CD4-positive, alpha-beta T cell treated with Interleukin-6 at 100 ng/mL for 8 hours (primary cell): ENCODE measurements at places on chromosomes 12 and 14.
A peak's percentile ranks its signal among the peaks of the same experiment; 100 is the strongest.

DNA sequence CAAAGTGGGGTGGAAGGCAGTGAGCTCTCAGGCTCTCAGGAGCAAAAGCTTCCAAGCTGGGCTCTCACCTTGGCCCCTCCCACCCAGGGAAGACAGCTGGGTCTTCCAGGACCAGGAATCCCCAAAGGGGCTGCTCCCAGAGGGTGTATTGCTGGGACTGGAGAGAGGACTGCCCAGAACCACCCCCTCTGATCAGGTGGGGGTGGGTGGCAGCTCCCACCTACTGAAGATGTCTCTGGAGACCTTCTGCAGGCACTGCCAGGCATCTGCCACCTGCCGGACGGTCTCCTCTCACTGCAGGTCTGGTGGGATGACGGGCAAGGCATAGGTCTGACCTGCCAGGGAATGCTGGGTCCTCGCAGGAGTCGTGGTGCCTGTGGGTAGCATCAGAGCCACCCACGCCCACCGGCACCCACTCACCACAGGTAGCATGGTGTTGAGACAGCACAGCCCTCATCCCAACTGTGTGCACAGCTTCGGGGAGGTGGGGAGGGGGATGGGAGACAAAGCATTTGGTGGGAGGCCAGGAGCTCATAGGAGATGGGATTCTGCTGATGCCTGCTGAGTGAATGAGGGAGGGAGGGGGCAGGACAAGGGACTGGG lies 103.2 kb downstream of the SINHCAF start:
- DNase-seq, result no peak

DNA sequence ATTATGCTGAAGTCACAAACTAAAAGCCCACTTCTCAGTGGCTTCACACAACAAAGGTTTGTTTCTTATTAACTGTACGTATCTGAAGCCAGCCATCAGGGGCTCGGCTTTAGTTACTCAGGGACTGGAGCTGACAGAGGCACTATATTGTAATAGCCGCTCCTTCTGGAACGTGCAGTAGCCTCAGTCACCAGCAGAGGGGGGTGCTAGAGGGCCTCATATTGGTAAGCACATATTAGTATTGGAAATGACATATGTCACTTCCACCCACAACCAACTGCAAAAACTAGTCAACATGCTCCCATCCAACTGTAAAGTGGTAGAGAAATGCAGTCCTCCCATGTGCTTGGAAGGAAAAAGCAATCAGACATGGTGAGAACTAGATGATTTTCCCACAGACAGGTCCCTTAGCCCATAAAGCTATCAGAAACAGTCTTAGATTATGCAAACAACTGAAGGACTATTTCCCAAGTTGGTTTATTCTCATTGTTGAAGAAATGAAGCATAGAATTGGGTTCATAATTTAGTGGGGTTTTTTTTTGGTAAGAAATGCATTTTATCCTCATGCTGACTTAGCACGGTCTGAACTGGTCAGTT lies 183.6 kb upstream of the G2E3 start:
- DNase-seq, result peak; percentile 32

DNA sequence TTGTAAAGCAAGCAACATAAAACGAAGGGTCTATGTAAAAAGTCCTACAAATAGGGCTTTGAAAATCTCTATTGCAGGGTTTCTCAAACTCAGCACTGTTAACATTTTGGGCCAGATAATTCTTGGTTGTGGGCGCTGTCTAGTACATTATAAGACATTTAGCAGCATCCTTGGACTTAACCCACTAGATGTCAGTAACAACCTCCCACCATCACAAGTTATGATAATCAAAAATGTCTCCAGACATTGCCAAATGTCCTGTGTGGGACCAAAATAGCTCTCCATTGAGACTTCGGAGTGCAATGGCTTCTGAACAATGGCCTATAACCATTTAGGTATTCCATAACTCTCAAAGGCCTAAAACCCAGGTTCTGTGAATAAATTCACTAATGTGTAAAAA lies 22.9 kb upstream of the DHRS7 start:
- no peak for DNase-seq

DNA sequence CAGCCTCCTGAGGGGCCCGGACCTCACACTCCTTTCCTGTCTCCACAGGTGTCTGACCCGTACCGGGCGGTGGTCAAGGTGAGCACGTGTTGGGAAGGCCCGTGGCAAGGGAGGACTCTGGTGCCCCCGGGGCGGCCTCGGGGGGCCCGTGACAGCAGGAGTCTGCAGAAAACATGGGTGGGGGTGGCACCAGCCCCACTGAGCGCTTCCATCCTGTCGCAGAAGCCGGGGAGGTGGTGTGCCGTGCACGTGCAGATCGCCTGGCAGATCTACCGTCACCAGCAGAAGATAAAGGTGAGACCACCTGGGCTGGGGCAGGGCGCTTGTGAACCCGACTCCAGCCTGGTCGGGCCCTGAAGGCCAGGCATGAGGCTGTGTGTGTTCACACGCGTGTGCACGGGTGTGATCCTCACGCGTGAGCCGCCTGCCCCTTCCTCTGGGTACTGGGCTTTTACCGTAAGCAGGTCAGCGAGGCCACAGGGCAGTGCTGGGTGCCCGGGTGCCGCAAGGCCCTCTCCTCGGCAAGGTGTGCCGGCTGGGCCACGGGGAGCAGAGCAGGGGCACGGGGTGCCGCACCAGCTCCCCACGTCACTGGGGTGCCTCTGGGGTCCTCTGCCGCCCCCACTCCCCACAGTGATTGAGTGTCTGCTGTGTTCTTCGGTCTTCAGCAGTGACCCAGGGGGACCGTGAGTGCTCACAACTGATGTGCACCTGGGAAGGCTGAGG lies 35.9 kb downstream of the LRCOL1 start:
- no peak for DNase-seq

- no peak for DNase-seq
These were observed 13.6 kb downstream of the LRRK2 start for GRCh38 chr12:40238266-40238902.

DNA sequence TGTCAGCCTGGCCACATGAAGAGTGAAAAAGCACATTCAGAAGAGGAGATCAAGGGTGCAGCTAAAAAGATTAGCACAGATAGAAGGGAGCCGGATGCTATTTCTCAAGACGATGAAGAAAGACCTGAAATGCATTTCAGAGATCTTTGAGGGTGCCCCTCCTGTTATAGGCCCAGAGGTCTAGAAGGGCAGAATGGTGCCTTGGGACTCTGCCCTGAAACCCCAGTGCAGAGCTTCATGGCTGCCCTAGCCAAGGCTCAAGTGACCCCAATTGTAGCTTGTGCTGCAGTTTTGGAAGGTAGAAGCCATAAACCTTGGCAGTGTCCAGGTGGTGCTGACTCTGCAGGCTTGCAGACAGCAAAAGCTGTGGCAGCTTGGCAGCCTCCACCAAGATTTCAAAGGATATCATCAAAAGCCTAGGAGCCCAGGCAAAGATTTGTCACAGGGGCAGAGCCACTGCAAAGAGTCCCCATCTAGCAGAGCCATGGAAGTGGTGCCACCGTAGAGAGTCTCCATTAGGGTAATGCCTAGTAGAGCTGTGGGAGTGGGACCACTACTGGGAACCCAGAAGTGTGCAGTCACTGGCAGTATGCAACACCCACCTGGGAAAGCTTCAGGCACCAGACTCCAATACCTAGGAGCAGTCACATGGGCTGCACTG lies 6.4 kb downstream of the LACRT start:
- DNase-seq, result no peak

- DNase-seq, result no peak
These were observed 137.9 kb downstream of the BTG1 start for GRCh38 chr12:92007787-92008186.

GRCh38 chr12:91877456-91878235 lies 268.0 kb downstream of the BTG1 start:
- DNase-seq, result peak; percentile 53

- no peak for DNase-seq
These were observed 211.4 kb downstream of the NTF3 start for GRCh38 chr12:5643266-5643665.

DNA sequence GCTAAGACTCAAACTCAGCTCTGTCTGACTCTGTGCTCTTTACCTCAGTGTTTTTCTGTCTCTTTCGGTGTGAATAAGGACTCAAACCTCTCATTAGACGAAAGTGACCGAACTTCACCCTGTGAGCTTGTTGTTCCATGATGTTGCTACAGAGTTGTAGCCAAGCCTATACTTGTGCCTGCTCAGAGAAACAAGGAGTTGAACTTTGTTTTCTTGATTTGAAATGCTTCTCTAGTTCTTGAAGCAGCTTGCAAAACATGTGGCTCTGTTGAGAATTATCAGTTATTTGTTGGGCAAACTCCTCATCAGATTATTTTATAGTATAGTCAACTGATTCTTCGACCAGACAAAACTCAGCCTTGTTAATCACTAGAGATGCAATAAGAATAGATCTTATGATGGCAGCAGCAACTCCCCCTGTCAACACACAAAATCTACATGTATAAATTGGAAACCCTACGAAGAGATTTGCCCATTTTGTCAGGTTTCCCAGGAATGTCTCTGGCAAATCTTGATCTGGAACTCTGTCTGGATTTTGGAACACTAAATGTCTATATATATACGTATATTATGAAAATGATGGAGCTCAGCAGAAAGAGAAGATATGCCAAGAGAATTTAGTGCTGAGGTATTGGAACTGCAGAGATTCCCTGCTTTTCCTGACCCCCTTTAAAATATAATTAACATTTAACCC lies 146.8 kb downstream of the TTLL5 start:
- DNase-seq, result no peak

GRCh38 chr12:67428431-67428830 lies 159.3 kb downstream of the CAND1 start:
- DNase-seq, result no peak

GRCh38 chr12:54299515-54300224 lies 1.1 kb downstream of the NFE2 start:
- no peak for DNase-seq

DNA sequence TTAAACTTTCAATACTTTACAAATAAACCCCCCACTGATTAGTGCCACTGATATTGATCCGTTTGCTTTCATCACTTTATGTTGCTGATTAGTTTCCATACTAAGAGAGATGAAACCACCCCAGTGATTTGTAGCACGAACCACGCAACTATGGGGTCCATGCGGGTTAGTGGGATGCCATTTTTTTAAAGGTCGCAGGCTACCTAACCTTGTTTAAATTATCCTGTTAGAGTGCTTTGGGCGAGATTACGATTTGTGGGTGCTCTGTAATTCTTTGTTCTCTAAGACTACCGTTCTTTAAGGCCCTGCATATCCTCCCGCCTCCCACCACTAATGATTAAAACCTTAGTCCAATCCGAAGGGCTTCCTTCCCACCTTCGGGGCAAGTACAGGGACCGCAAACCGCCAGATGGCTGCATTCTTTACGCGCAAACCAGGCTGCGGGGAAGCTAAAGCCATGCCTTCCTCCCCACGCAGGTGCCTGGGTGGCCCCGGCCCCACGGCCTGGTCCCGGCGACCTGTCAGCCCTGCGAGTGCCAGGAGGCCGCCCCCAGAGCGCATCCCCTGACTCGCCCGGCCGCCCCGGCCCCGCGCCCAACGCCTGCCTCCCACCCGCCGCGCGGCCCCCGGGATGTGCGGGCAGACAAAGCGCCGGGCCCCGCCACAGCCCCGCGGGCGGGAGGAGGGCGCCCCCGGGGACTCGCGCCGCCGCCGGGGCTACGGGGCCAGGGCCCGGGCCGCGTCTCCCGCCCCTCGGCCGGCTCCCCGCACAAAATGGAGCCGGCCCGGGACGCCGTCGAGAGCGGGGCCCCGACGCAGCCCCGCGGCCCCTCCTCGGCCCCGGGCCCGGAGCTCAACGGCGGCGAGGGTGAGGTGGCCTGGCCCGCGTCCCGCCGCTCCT lies 759 bp downstream of the NFYB start:
- peak; percentile 31 for DNase-seq
